ENCODE measurements at places on chromosomes 5 and 9. TPM values are rescaled to one million over a fixed set of nuclear protein-coding genes. Genes with fewer than 3 reads are reported as not detected.

Gene MVB12B
- 24.4 TPM for total RNA-seq

Gene DCANP1
- total RNA-seq, result not detected

Gene ENHO
- total RNA-seq, result 1.00 TPM

- H3K4me1 ChIP-seq, result no peaks in the 10 kb centered on the region
- no peak for DNase-seq
- no peaks in the 10 kb centered on the region for H3K36me3 ChIP-seq
- H3K4me3 ChIP-seq, result no peak overlapping the region
Observed at GRCh38 chr5:126769703-126770102, 7.2 kb upstream of the LMNB1 start.

- H3K27ac ChIP-seq, result no peak overlapping the region
- no peaks in the 10 kb centered on the region for H3K36me3 ChIP-seq
- no peaks in the 10 kb centered on the region for H3K27me3 ChIP-seq
- H3K4me3 ChIP-seq, result no peak overlapping the region
- no peaks in the 10 kb centered on the region for H3K4me1 ChIP-seq
Observed at GRCh38 chr5:57805732-57806131, 323.1 kb upstream of the ACTBL2 start.

GRCh38 chr5:136064510-136064909, 35.7 kb downstream of the TGFBI start:
- peak overlapping the region; percentile 40 for H3K27ac ChIP-seq
- no peaks in the 10 kb centered on the region for H3K36me3 ChIP-seq
- H3K4me3 ChIP-seq, result no peak overlapping the region
- peak; percentile 67 for DNase-seq
- peaks cover 20% of the 10 kb centered on the region for H3K4me1 ChIP-seq
